ENCODE measurements at places on chromosomes 16 and 17. TPM values are rescaled to one million over a fixed set of nuclear protein-coding genes. Genes with fewer than 3 reads are reported as not detected.

DNA sequence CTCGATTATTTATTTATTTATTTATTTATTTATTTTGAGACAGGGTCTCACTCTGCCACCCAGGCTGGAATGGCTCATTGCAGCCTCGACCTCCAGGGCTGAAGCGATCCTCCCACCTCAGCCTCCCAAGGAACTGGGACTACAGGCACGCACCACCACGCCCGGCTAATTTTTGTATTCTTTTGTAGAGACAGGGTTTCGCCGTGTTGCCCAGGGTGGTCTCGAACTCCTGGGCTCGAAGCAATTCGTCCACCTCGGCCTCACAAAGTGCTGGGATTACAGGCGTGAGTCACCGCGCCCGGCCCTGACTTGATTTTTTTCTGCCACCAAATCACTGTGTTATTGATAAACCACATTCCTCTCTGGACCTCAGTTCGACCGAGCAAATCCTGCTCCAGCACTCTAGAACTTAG lies 758 bp upstream of the RPL23A start:
- no peak for DNase-seq

GRCh38 chr17:50465635-50466034 lies 3.0 kb downstream of the CHAD start:
- DNase-seq: no peak

DNA sequence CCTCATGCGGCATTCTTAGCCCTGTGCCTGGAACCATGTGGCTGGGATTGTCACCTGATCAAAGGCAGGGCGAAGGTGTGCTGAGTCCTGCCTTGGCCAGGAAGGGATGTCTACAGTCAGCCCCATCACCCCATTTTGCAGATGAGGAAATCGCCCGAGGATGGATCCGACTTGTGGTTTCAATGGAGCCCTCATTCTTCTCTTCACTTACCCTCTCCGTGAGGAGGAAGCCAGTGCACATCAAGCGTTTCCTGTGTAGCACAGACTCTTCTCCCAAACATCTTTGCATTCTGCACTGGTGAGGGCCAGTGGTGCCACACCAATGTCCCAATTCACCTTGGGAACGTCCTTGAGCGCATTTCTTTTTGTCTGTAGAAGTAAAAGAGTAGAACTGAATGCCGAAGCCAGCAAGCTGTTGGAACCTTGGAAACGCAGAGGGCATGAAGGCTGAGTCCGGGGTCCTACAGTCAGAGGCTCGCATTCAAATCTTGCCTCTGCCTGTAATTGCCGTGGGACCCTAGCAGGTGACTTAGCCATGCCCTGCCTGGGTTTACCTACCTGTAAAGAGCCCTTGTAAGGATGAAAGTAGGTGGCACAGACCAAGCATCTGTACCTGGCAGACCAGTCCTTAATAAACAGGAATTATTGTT lies 85.4 kb downstream of the IRF8 start:
- no peak for DNase-seq

GRCh38 chr17:8320990-8321389 lies 10.9 kb downstream of the ARHGEF15 start:
- no peak for DNase-seq

DNA sequence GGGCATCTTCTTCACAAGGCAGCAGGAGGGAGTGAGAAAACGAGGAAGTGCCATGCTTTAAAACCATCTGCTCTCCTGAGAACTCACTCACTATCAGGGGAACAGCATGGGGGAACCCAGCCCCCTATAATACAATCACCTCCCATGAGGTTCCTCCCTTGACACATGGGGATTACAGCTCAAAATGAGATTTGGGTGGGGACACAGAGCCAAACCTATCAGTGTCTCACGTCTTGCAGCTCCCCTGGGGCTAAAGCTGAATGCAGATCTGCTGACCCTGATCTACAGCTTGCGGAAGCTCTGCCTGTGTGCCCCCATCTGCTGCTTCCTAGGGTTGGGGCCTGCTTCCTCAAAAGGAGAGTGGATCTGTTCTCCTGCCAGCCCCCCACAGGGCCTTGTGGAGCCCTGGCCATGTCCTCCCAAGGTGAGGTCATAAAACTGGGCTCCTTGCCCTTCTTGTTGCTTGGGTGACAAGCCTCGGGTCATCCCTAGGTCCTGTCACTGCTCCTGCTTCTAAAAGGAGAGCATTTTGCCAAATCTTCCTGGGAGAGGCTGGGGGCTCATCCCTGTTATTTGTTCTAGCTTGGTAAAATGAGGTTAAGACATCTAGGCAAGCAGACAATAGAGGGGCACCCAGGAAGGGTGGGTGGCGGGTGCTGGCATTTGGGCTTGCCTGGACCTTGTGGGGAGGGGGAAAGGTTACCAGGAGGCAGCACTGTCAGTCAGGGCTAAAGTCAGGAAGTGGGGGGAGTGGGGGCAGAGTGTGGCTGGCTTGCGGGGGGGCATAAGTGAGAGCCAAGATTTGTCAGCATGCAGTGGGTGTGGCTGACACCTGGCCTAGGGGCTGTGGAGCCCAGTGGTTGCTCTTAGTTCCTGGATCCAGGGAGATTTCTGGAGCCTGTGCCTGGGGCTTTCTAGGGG lies 16.0 kb downstream of the KRT33A start:
- no peak for DNase-seq

DNA sequence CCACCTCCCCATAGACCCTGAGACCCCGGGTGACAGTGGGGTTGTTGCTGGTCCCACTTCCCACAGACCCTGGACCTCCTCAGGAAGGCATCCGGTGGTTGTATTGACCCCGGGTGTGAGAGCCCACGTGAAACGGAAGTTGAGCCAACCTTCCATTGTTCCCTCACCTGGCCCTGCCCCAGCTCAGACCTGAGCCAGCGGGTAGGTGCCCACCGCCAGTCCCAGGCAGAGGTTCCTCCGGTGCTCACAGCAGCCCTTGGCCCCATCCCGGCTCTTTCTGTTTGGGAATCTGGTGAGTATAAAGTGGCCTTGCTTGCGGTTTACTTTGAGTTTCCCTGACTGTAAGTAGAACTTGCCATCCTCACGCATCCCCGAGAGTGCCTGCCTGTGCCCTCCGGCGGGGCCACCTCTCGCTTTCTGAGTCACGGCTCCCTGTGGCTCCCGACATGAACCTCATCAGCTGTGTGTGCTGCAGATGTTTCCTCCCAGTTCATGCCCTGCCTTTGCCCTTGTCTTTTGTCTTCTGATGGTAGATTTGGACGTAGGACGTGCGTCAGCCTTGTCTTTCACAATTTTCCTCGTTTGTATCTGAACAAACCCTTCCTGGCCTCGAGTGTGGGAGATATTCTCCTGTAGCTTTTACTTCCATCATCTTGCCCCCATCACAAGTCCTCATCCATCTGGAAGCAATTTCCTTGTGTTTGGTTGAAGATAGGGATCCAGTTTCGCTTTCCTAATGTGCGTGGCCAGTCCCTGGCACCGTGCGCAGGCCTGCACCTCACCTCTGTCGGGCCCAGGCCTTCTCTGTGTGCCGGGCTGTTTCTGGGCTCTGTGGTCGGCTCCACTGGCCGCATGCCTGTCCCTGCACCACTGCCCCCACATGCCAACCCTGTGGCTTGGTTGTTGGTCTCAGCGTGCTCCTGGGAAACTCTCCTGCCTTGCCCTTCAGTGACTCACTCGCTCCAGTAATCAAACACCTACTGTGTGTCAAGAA lies 76.0 kb downstream of the METRNL start:
- no peak for DNase-seq

GRCh38 chr17:20074489-20074888 lies 65.3 kb downstream of the SPECC1 start:
- no peak for DNase-seq

DNA sequence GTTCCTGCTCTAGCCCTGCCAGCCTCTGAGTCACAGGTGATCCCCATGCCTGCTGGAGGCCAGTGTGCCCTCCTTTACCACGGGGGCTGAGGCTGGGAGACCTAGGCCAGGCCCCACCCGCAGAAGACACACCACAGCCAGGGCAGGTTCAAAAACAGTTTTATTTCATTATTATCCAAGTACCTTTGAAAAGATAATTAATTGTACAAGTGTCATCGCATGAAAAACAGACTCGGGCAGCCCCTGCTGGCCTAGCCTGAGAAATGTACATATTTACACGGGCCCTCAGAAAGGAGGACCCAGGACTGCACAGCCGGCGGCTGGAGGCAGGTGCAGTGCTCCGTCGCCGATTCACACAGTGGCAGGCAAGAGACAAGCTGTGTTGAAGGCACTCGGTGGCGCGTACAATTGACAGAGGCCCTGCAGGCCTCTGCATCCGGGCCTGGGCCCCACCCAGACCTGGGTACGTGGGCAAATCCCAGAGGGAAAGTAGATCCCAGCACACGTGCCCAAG lies 4.4 kb downstream of the PDIA2 start:
- DNase-seq: no peak

GRCh38 chr17:59863616-59864015 lies 29.1 kb downstream of the TUBD1 start:
- no peak for DNase-seq

DNA sequence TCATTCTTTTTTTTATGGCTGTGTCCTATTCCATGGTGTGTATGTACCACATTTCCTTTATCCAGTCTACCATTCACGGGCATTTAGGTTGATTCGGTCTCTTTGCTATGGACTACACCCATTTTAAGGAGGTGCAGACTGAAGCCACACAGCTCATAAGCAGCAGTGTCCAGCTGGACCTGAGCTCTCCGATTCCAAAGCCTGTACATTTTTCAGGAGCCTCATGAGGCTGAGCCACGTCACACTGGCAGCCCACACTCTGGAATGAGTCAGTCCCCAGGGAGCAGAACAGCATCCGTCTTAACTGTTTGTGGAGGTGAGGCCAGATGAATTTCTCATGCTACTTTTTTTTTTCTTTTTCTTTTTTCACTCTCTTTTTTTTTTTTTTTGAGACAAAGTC lies 116.1 kb downstream of the C16orf95 start:
- no peak for DNase-seq

- DNase-seq: no peak
These were observed 6.1 kb downstream of the ZG16 start for GRCh38 chr16:29784157-29784556.

GRCh38 chr17:76011951-76012350 lies 11.3 kb downstream of the CDK3 start:
- DNase-seq: no peak

GRCh38 chr16:21618281-21618680 lies 18.9 kb downstream of the METTL9 start:
- DNase-seq: no peak

DNA sequence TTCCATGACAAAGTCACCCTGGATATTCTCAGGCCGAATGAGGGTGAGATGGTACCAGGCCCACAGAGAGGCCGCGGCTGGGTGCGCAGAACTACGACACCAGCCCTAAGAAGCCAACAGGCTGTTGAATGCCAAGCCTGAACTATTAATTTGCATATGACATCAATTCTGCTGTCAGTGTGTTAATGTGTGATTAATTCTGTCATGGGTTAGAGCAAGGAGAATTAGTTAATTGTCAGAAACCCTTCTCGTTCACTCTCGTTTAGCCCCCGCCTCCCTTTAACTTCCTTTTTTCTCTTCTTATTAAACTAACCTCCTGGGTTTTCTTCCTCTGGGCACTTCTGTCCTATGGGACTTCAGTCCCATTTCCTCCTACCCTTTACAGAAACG lies 123.4 kb downstream of the ZFHX3 start:
- DNase-seq: no peak

DNA sequence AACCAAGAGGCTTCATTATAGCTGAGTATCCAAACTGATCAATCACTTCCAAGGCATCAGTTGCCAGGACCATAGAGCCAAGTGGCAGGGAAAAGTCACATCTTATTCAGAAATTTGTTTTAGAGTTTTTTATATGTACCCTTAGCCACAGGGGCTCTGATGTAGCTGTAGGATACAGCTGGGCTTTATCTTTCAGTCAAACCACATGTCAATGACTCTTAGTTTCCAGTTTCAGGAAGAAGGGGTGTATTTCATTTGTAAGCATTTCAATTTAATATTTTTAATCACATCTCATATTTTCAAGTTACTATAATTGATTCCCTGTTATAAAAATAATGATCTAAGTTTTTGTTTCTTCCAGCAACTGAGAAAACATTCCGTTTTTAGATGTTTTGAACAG lies 2.9 kb upstream of the FLCN start:
- DNase-seq: no peak

DNA sequence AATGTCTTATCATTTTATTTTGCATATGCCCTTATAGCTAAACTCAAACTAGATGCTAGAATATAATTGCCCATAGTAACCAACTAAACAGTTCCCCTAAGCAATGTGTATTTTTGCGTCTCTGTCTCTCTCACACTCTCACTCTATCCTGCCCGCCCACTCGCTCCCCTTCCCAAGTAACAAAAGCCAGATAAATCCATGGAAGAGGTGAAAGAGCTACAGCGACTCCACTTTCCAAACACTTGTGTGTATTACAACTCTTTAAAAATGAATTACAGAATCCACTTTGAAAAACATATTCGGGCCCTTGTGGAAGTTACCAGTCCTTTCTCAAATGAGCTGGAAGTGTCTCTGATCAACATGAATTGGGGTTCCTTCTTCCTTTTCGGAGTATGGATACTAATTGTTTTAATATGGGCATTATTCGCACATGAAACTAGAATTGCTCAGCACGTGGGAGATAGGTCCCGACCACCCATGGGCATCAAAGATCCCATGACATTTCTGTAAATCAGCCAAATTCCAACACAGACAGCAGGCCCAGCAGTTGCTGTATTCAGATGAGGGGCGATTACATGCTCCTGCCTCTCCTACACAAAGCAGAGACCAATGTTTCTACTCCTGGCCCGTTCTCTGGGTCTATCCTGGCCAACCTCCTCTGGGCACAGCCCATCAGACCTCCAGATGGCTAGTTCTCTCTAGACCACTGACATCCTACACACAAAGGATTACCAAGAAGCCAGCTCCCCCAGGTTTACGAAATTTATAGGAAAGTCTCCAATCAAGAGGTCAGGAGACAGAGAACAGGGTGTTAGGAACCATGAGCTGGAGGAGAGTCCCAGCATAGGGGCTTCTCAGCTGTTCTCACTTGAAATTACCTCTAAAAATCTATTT lies 121.5 kb downstream of the ZFHX3 start:
- no peak for DNase-seq

HS3ST3B1 gene
- total RNA-seq: 14.4 TPM

TBC1D3E gene
- not detected for total RNA-seq

ASPHD1 gene
- 17.8 TPM for total RNA-seq

COA3 gene
- 71.2 TPM for total RNA-seq

ENPP7 gene
- total RNA-seq: not detected

CLDN6 gene
- 793 TPM for total RNA-seq

PRR11 gene
- total RNA-seq: 83.0 TPM

SLC5A11 gene
- 0.36 TPM for total RNA-seq

All from H1 (cell line).